ENCODE measurements at places on chromosomes 3 and 15. TPM values are rescaled to one million over a fixed set of nuclear protein-coding genes. Genes with fewer than 3 reads are reported as not detected.

SCG5 gene
- 2.0 TPM for total RNA-seq

KIF23 gene
- total RNA-seq: 31.4 TPM

TYRO3 gene
- 1.3 TPM for total RNA-seq

GRCh38 chr3:190552969-190553759 is 39.3 kb downstream of the IL1RAP start:
- DNase-seq: no peak
- H3K27ac ChIP-seq: no peak overlapping the region
- no peak overlapping the region for H3K4me3 ChIP-seq
- H3K36me3 ChIP-seq: no peaks in the 10 kb centered on the region
- no peaks in the 10 kb centered on the region for H3K27me3 ChIP-seq

DNA sequence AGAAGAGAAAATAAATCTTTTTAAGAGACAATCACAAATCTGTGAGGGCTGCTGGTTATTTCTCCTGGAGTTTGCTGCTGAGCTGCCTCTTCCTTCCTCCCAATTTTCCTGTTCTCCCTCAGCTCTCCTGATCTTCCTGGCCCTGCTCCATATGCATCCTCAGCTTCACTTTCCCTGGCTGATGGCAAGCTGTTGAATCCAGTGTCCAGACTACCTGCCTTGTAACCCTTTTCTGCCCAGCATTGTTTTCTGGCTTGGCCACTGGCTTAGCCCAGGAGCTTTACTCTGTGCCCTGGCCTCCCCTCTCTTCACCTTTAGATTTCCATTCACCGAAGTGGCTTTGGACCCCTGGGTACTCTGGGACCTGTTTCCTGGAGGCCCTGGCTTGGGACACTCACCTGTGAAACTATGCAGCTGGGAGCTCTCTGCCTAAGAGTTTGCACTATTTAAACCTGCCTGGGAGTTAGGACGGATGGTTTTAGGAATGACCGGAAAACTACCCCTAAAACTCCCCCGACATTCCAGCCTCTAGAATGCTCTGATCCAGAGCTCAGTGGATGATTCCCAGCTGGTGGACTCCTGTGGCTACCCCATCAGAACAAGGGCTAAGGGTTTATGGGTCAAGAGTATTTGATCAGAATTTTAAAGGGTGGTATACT is 90.0 kb downstream of the RBPMS2 start:
- DNase-seq: no peak
- H3K4me1 ChIP-seq: no peaks in the 10 kb centered on the region
- H3K27me3 ChIP-seq: no peaks in the 10 kb centered on the region
- peaks cover 82% of the 10 kb centered on the region for H3K36me3 ChIP-seq
- H3K27ac ChIP-seq: peak overlapping the region; percentile 8
- no peak overlapping the region for H3K4me3 ChIP-seq

GRCh38 chr15:61158504-61159407 is 70.3 kb downstream of the RORA start:
- no peaks in the 10 kb centered on the region for H3K27me3 ChIP-seq
- no peak overlapping the region for H3K4me3 ChIP-seq
- H3K4me1 ChIP-seq: no peaks in the 10 kb centered on the region
- no peak for DNase-seq

DNA sequence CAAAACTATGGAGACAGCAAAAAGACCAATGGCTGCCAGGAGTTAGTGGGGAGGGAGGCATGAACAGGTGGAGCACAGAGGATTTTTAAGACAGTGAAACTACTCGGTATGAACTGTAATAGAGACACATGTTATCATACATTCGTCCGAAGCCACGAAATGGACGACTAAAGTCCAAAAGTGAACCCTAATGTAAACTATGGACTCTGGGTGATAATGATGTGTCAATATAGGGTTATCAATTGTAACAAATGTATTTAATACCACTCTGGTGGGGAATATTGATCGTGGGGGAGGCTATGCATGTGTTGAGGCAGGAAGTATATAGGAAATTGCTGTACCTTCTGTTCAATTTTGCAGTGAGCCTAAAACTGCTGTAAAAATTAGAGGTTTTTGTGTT is 107.0 kb downstream of the CPN2 start:
- no peaks in the 10 kb centered on the region for H3K27me3 ChIP-seq
- no peak overlapping the region for H3K4me3 ChIP-seq
- no peaks in the 10 kb centered on the region for H3K36me3 ChIP-seq
- H3K27ac ChIP-seq: no peak overlapping the region

- no peaks in the 10 kb centered on the region for H3K36me3 ChIP-seq
- no peaks in the 10 kb centered on the region for H3K4me1 ChIP-seq
- no peak for DNase-seq
Observed at GRCh38 chr3:99699841-99700240, 61.4 kb downstream of the COL8A1 start.

DNA sequence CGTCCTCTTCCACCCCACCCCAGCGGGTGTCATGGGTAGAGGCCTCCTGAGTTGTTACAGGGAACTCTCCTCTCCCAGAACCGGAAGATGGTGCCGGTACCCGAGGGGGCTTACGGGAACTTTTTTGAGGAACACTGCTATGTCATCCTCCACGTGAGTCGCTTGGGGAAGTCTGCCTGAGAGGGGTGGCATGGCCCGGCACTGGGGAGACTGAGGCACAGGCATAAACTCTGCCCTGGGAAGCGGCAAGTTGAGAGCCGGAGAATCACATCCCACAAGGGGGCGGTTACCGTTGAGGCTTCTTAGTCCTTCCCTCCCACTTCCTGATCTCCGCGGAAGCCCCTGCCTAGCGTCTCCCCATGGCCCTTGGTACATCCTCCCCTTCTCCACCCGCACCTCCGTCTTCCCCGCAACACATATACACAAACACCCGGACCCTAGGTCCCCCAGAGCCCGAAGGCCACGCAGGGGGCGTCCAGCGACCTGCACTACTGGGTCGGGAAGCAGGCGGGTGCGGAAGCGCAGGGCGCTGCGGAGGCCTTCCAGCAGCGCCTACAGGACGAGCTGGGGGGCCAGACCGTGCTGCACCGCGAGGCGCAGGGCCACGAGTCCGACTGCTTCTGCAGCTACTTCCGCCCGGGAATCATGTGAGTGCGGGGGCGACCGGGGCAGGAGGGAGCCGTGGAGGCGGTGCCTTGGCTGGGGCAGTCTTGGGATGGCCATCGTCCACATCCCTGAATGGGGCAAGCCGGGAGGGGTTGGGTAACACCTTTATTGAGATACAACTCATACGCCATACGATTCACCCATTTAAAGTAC is 3.4 kb downstream of the VILL start:
- peak overlapping the region; percentile 82 for H3K4me3 ChIP-seq
- DNase-seq: peak; percentile 81
- peaks cover 19% of the 10 kb centered on the region for H3K36me3 ChIP-seq
- H3K4me1 ChIP-seq: peaks cover 11% of the 10 kb centered on the region
- peak overlapping the region; percentile 62 for H3K27ac ChIP-seq
- no peaks in the 10 kb centered on the region for H3K27me3 ChIP-seq

GRCh38 chr15:89801471-89802195 is 13.0 kb downstream of the ANPEP start:
- H3K27ac ChIP-seq: no peak overlapping the region
- H3K4me3 ChIP-seq: no peak overlapping the region
- H3K27me3 ChIP-seq: no peaks in the 10 kb centered on the region
- H3K36me3 ChIP-seq: no peaks in the 10 kb centered on the region

GRCh38 chr15:35038626-35039451 is 46.3 kb downstream of the NANOGP8 start:
- no peak overlapping the region for H3K4me3 ChIP-seq
- no peaks in the 10 kb centered on the region for H3K27me3 ChIP-seq
- H3K27ac ChIP-seq: no peak overlapping the region
- H3K36me3 ChIP-seq: no peaks in the 10 kb centered on the region

DNA sequence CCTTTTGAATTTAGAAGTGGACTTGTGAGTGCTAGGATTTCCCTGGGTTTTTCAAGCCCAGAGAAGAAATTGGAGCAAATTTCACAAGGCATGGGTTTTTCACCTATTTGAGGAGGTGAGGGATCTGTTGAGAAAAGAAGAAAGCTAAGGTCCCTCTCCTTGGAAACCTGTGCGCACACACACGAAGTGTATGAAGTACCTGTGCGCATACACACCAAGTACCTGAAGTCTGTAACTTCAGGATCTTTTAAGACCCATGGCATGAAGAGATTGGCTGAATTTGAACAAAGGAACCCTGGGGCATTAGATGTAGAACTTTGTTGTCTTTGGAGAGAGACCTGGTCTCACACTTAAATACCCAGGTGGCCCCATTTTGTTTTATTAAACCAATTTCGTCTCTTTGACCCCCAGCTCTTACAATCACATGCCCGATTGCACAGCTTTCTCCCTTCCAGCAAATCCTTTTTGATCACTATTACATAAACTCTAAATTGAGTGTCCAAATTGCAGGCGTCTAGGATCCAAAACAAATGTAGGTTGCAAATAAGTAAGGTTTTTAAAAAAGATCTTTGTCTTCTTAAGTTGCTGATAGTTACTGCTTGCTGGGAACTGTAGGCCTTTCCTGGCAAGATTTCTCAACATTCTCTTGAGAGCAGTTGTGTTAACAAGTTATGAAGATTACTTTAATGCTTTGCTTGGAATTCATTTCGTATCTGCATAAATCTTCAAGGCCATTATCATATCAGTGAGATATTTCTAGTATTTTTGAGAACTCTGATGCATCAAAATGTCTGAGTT is 64.3 kb downstream of the CMTM8 start:
- H3K27ac ChIP-seq: peak overlapping the region; percentile 89
- peaks cover 40% of the 10 kb centered on the region for H3K4me1 ChIP-seq
- H3K4me3 ChIP-seq: no peak overlapping the region

DNA sequence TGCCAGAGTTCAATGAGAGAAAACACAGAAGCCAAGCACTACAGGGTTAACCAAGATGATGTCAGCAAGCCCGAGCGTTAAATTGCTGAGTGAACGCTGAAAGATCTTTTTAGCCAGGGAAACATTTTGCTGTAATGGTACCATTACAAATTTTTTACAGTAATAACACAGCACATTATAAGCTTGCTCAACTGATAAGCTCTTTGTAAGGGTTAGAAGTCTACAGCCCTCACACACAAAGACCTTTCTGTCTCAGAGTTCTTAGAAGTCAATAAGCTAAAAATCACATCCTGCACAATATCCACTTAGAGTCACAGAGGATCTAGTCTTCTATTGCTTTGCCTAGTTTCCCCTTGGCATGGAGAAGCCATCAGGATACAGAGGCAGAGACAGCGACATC is 29.9 kb downstream of the CHSY1 start:
- H3K27ac ChIP-seq: no peak overlapping the region
- DNase-seq: no peak
- no peaks in the 10 kb centered on the region for H3K36me3 ChIP-seq
- peaks cover 4% of the 10 kb centered on the region for H3K4me1 ChIP-seq
- H3K27me3 ChIP-seq: no peaks in the 10 kb centered on the region
- no peak overlapping the region for H3K4me3 ChIP-seq

DNA sequence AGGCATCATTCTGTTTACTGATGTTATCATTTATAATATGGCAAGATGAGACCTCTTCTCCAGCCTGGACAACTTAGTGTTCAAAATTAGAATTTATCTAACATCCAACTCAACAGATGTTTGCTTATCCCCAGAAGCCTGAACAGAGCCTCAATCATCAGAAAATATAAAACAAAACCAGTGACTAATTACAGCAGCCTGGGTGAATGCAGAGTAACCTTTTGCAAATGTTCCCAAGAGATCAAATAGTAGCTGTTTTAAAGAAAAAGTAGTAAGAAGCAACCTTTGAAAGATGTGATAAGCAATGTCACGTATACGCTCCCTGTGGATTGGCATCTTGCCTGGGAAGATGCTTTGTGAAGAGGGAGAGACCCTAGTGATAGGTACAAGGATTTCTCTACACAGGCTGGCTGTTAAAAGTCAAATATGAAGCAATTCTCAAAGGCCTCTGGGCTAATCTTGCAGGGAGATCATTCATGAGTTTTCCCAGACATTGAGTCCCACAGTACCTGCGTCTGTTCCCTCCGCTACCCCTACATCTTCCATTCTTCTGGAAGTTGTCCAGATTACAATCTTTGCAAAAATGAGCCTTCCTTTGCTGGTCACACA is 39.3 kb upstream of the PRICKLE2 start:
- DNase-seq: no peak
- H3K4me1 ChIP-seq: no peaks in the 10 kb centered on the region
- peaks cover 20% of the 10 kb centered on the region for H3K27me3 ChIP-seq
- no peak overlapping the region for H3K27ac ChIP-seq

DNA sequence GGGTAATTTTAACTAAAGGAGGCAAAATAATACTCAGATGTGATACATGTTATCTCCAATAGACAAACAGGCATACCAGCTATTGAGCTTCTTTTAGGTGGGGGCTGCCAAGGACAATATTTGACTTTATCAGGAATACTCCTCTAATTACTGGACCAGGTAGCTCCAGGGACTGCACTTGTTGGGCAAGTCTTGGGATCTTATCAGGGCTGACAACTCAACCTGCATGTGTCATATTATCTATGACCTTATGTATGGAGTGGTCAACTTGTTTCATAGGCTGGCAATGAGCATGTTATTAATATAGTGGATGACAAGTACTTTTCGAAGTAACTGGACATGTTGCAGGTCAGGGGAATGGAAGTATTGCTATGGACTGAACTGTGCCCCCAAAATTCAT is 15.0 kb upstream of the ZNF445 start:
- no peaks in the 10 kb centered on the region for H3K4me1 ChIP-seq
- peaks cover under 1% of the 10 kb centered on the region for H3K36me3 ChIP-seq
- H3K4me3 ChIP-seq: no peak overlapping the region
- no peak overlapping the region for H3K27ac ChIP-seq
- DNase-seq: no peak

DNA sequence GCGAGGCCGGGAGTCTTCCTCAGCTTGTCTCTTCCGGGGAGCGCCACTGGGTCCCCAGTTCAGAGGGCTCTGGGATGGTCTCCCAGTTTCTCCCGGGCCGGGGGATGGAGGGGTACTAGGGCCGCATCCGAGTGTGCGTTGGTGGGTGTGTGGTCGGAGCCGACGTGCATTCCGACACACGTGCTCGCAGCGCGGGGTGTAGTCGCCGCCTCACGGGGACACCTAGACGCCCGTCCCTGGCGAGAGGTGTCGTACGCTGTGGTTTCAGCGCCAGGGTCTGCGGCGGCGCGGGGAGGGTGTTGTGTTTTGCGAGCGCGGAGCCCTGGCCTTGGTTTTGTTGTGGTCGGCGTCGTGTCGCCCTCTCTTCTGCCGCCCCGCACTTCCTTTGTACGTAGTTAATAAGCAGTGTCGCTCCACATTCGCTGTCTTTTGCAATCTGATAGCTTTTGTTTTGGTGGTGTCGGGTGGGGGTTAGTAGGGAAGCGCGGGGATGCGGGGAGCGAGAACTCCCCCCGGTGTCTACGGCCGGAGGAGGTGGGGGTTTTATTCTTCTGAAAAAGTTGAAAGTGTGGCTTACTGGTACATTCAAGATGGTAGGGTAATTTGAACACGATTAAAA is 2.2 kb downstream of the IGF1R start:
- peak overlapping the region; percentile 68 for H3K4me3 ChIP-seq
- H3K36me3 ChIP-seq: no peaks in the 10 kb centered on the region
- H3K4me1 ChIP-seq: peaks cover 22% of the 10 kb centered on the region
- DNase-seq: peak; percentile 32
- peaks cover 34% of the 10 kb centered on the region for H3K27me3 ChIP-seq

- H3K4me1 ChIP-seq: no peaks in the 10 kb centered on the region
- DNase-seq: no peak
- no peak overlapping the region for H3K27ac ChIP-seq
- H3K27me3 ChIP-seq: no peaks in the 10 kb centered on the region
- no peaks in the 10 kb centered on the region for H3K36me3 ChIP-seq
Observed at GRCh38 chr3:129329858-129330257, 51.2 kb downstream of the HMCES start.
